CD4-positive, alpha-beta T cell treated with Interleukin-6 at 100 ng/mL for 8 hours (primary cell): ENCODE measurements at places on chromosomes 4 and X.

DNA sequence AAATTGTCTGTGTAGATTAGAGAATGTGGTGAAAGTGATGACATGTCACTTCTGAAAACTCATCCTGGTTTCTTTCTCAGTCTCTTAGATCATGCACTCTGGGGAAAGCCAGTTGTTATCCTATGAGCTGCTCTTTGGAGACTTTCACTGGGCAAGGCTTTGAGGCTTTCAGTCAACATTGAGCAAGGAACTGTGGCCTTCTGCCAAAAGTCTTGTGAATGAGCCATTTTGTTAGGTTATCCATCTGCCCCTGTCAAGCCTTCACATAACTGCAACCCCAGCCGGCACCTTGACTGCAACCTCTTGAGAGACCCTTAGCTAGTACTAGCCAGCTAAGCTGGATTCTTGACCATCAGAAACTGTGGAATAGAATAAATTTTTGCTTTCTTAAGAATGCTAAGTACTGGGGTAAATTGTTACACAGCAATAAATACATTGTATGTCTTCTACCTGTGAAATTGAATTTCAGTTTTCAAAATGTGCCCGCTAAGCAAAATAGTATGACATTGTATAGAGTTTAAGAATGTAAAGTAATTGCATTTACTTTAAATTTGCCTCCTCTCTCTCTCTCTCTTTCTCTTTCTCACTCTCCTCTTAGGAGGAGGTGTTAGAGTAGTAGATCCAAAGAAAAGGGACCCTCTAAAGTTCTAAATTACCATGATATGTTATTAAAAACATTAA is 1273.0 kb downstream of the RAPGEF2 start:
- no peak for DNase-seq

- DNase-seq = peak; percentile 50
Observed at GRCh38 chrX:110167952-110168451, 149.9 kb downstream of the AMMECR1 start.

DNA sequence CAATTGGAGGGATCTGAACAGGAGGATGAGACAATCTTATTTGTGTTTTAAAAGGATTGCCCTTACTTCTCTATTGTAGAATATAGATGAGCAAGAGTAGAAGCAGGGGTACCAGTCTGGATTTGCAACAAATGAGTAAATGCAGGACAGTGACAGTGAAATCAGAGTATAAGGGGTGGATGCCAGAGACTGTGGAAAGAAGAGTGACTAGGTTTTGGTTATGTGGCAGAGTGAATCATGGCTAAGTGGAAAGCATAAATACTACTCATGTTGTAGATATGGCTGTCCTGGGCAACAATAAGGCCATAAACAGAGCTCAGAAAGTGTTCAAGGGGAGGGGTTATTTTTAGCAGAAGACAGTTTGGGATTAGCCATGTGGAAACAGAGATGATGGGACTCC is 6.0 kb upstream of the VSIG4 start:
- DNase-seq = no peak

GRCh38 chr4:88673886-88674285 is 23.7 kb downstream of the NAP1L5 start:
- no peak for DNase-seq

- no peak for DNase-seq
Observed at GRCh38 chr4:38359113-38359512, 304.9 kb upstream of the KLF3 start.

DNA sequence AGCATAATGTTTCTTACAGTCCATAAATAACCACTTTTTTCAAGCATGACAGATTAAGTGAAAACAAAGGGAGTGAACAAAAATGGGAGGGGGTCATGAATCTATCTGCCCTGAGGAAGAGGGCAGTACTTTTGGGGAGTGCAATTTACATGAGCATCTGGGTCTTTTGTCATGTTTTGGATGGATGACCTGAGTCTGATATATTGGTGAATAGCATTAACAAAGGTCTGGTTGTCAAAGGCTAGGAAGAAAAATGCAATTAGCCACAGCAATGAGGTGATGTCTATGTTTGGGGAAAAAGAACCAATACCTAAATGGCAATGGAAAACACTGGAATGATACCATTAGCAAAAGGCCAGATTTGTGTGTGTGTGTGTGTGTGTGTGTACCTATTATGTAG is 15.1 kb upstream of the MAD2L1 start:
- no peak for DNase-seq

GRCh38 chr4:141501931-141502330 is 134.5 kb upstream of the IL15 start:
- no peak for DNase-seq

- DNase-seq = no peak
Observed at GRCh38 chrX:110050901-110051300, 48.0 kb downstream of the TMEM164 start.
